ENCODE measurements at places on chromosomes 13 and 19.

DNA sequence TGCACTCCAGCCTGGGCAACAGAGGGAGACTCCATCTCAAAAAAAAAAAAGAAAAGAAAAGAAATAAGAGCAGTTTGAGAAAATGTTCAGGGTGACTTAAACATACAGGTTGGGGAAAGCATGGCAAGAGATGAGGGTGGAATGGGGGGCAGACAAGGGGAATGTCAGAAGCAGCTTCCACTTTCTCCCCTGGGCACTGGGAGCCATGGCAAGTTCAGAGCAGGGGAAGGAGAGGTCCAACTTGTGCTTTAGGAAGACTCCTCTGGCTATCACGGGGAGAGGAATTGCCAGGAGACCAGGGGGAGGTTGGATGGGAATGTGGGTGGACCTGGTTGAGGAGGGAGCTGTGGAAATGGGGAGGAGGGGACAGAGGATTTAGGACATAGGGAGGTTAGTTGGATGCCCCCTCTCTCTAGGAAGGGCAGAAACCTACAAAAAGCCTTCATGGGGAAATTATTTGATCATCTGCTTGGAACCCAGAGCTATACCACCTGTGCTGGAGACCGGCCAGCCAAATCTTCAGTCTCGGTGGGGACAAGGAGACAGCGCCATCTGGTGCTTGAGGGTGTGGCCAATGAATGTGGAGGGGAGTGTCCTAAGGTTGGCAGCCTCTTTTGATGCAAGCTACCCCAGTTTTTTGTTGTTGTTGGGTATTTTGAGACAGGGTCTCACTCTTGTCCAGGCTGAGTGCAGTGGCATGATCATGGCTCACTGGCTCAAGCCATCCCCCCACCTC, 7.3 kb upstream of the STRN4 start:
- peak; percentile 68 for DNase-seq

- no peak for DNase-seq
Measured at GRCh38 chr13:111790621-111791020, 276.3 kb upstream of the SOX1 start.

- peak; percentile 26 for DNase-seq
Measured at GRCh38 chr19:8209462-8210378, 550 bp downstream of the CERS4 start.

GRCh38 chr13:92649140-92649813, 577.3 kb upstream of the GPC6 start:
- no peak for DNase-seq

DNA sequence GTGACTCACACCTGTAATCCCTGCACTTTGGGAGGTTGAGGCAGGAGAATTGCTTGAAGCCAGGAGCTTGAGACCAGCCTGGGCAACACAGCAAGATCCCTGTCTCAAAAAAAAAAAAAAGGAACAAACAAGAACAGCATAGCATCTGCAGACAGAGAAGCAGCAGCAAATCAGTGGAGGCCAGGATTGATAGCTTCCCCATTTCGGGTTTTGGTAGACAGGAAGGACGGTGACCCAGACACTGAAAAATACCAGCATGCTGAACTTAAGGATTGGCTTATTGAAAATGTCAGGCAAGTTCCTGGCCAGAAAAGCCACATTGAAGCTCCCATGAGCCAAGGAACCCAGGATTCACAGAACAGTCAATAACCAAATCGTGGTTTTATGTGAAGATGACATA, 3.0 kb downstream of the ZNF490 start:
- DNase-seq, result no peak

DNA sequence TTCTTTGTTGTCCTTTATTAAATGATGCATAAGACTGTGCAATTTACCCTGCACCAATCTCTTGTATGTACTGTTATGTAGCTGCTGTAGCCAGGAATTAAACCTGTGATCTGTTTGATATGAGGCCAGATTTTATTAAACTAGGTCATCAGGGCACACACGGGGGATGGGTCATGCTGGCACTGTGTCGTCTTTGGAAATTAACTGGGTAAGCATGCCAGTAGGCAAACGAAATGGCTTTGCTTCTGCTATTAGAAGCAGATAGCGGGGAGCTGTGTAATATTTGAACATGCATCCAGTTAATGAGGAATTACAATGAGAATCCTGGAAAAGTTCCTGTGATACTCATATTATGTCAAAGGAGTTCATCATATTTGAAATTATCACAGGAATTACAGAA, 23.5 kb downstream of the MTUS2 start:
- no peak for DNase-seq

- no peak for DNase-seq
Measured at GRCh38 chr19:57351867-57352266, 796 bp downstream of the ZNF304 start.

DNA sequence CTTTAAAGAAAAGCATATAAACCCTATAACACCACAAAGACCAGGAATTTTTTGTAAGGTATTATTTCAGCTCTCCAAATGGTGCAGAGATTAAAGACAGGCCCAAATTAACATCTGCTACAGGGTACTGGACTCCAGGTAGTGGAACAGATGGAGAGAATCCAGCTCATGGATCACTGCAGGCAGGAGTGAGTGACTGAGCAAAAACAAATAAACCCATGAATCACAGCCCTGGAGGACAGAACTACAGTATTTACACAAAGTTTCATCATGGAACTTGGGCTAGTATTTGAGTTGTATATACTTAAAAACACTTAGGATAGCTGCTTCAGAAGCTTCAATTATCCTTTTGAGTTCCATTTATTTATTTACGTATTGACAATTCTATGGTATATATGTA, 132.8 kb upstream of the SPRY2 start:
- DNase-seq, result no peak

- DNase-seq, result peak; percentile 17
Measured at GRCh38 chr13:28531077-28531844, 36.3 kb upstream of the FLT1 start.

- DNase-seq, result no peak
Measured at GRCh38 chr19:23554548-23554947, 132.5 kb downstream of the ZNF675 start.

GRCh38 chr19:46297700-46298478, 1.0 kb downstream of the HIF3A start:
- DNase-seq, result peak; percentile 79

GRCh38 chr19:6459262-6460098, at the start of gene SLC25A23:
Gene SLC25A23, minus strand, starts transcription at chr19:6459792. Its CDS starts 164 bp downstream, at chr19:6459628.
- DNase-seq, result peak; percentile 68

DNA sequence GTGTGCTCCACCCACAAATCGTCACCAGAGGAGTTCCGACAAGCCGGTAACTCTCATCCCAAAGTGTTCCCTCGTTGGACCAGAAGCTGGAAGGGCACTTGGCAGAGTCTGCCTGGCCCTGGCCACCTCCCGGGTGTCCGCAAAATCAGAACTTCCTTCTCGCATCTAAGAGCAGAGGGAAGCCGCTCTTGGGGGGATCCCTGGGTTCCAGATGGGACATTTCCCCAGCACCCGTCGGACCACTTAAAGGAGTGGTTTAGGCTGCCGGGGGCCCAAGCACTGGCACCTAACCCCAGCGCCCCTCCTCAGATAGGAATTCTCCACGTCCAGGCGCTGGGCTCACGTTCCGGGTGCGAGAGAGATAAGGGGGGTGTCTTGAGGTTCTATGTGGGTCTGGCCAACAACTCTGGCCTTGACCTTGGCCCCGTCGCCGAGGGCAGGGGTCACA, 857 bp upstream of the MAP2K7 start:
- no peak for DNase-seq
